ENCODE measurements at places on chromosomes 16 and 17. TPM values are rescaled to one million over a fixed set of nuclear protein-coding genes. Genes with fewer than 3 reads are reported as not detected.

GRCh38 chr17:39926588-39927100, 757 bp downstream of the ORMDL3 start:
- DNase-seq, result peak; percentile 86
- H3K27me3 ChIP-seq, result no peaks in the 10 kb centered on the region
- H3K27ac ChIP-seq, result peak overlapping the region; percentile 97
- peaks cover 56% of the 10 kb centered on the region for H3K4me1 ChIP-seq

CCDC200 gene
- not detected for total RNA-seq

UBE2Z gene
- total RNA-seq, result 91.3 TPM

DNA sequence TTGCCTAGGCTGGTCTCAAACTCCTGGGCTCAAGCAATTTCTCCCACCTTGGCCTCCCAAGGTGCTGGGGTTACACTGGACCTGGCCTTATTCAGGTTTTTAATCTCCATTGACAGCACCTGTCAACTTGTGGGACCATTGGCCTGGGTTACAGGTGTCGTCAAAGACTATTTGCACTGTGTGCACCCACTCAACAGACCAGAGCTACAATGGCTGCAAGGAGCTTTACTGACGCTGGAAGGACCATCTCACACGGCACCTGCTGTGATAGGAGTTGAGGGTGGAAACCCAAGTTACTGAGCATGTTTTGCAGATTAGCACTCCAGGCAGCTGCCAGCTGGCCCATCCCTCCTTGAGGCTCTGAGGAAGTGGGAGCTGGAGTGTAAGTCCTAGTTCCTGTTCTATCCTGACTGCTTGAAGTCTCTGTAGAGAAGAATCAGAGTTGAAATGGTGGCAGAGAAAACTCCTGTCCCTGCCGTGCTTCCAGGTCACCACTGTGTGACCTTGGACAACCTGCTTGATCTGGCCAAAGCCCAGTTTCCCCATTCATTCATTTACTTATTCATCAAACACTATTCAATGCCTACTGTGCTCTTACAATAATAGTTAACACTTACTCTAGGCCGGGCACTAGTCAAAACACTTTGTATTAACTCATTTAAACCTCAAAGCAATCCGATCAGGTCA, 42.4 kb upstream of the LONP2 start:
- no peak for DNase-seq
- H3K27me3 ChIP-seq, result no peaks in the 10 kb centered on the region
- no peaks in the 10 kb centered on the region for H3K4me1 ChIP-seq
- H3K27ac ChIP-seq, result no peak overlapping the region

DNA sequence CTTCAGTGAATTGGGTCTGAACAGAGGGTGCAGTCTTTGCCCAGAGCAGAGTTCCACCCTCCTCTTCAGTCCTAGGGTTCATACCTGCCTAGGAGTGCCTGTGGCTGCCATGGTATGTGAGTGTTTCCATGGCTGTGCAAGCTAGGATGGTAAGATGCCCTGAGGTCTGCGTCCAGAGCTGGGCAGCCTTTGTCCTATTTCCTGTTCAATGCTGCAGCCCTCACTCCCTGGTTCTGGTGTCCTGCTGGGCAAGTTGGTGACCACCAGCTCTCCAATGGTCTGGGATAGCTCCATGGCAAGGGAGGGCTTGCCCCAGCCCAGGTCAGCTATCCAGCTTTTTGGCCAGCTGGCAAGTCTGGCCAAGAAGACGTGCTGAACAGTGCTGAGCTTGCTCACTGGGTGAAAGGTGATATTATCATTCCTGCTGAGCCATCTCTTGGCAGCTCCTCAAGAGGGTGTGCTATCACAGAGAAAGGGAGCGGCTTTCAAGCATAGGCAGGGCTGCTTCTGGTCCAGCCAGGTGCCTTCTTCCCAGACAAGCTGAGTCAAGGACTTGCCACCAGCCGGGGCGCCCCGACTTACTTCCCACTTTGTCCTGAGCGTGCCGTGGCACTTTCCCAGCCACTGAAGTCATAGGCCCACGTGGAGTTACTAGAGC, 13.0 kb upstream of the NFATC3 start:
- peaks cover 41% of the 10 kb centered on the region for H3K36me3 ChIP-seq
- H3K4me3 ChIP-seq, result no peak overlapping the region
- peaks cover 11% of the 10 kb centered on the region for H3K4me1 ChIP-seq
- DNase-seq, result peak; percentile 81
- no peak overlapping the region for H3K27ac ChIP-seq
- H3K27me3 ChIP-seq, result no peaks in the 10 kb centered on the region

GRCh38 chr16:46914556-46915201, 30.5 kb downstream of the GPT2 start:
- no peak overlapping the region for H3K27ac ChIP-seq
- H3K4me1 ChIP-seq, result no peaks in the 10 kb centered on the region
- DNase-seq, result peak; percentile 75
- H3K4me3 ChIP-seq, result no peak overlapping the region

GNAO1 gene
- not detected for total RNA-seq

CDRT4 gene
- 2.7 TPM for total RNA-seq

DNA sequence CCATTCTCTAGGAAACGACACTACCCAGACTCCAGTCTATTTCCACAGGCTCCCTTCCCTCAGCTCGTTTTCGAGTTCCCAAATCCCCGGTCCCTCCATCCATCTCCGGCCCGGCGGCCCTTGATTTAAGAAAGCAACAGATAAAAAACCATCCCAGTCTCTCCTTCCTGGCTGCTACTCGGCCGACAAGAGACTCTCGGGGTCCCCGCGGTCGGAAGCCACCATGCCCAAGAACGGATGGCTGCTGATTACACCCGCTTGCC, 182 bp downstream of the RPL26 start:
- H3K36me3 ChIP-seq, result peaks cover 40% of the 10 kb centered on the region
- H3K27ac ChIP-seq, result peak overlapping the region; percentile 72
- peak overlapping the region; percentile 91 for H3K4me3 ChIP-seq
- H3K27me3 ChIP-seq, result no peaks in the 10 kb centered on the region
- no peak for DNase-seq

- H3K36me3 ChIP-seq, result peaks cover 9% of the 10 kb centered on the region
- no peaks in the 10 kb centered on the region for H3K27me3 ChIP-seq
- H3K4me3 ChIP-seq, result no peak overlapping the region
Observed at GRCh38 chr16:30090610-30091331, 953 bp downstream of the TBX6 start.

DNA sequence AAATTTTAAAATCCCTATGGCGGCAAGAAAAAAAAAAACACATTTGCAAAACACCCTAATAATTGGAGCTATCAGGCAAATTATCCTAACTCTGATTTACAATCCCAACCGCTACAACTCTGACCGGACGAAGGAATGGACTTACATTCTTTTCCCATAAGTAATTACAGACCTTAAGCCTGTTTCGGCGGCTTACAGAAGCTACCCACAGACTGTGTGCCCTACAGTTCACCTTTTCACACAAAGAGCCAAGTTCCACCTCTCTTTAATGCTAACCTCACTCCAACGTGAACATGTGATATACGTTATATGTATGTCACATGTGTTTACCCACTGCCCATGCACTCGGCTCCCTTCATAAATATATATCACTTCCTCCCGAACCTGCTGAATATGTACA, 8.7 kb upstream of the MEAK7 start:
- H3K4me1 ChIP-seq, result peaks cover 27% of the 10 kb centered on the region
- H3K4me3 ChIP-seq, result no peak overlapping the region
- no peak overlapping the region for H3K27ac ChIP-seq
- no peaks in the 10 kb centered on the region for H3K27me3 ChIP-seq

VASN gene
- total RNA-seq, result 217 TPM

DNA sequence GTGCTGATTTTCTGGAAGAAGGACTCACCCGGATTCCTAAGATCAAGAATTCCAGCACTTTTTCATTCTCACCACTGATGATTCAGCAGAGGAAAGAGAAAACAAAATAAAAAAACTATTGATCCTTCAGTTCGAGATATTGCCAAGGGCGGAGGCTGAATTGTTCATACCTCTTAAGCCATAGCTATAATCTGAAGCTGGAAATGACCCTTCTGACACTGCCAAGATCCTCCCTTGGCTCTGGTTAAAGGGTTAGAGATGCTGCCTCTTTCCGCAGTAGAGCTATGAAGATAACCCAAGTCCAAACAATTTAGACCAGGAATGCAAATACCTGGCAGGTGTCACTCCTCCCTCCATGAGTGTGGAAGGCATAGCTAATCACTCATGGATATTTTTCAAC, 73.0 kb downstream of the TMEM114 start:
- no peaks in the 10 kb centered on the region for H3K4me1 ChIP-seq
- H3K36me3 ChIP-seq, result no peaks in the 10 kb centered on the region
- no peak overlapping the region for H3K27ac ChIP-seq
- no peak overlapping the region for H3K4me3 ChIP-seq
- no peak for DNase-seq

GRCh38 chr17:38464251-38464722, 36.0 kb downstream of the ARHGAP23 start:
- H3K27me3 ChIP-seq, result no peaks in the 10 kb centered on the region
- H3K4me1 ChIP-seq, result peaks cover 28% of the 10 kb centered on the region
- peaks cover 62% of the 10 kb centered on the region for H3K36me3 ChIP-seq
- H3K27ac ChIP-seq, result peak overlapping the region; percentile 100
- H3K4me3 ChIP-seq, result peak overlapping the region; percentile 67

GRCh38 chr16:4272114-4272956, 488 bp downstream of the TFAP4 start:
- no peaks in the 10 kb centered on the region for H3K36me3 ChIP-seq
- H3K27ac ChIP-seq, result no peak overlapping the region
- peak overlapping the region; percentile 81 for H3K4me3 ChIP-seq
- peaks cover 9% of the 10 kb centered on the region for H3K4me1 ChIP-seq
- peak; percentile 96 for DNase-seq

- DNase-seq, result peak; percentile 95
- H3K36me3 ChIP-seq, result peaks cover 27% of the 10 kb centered on the region
- peak overlapping the region; percentile 99 for H3K4me3 ChIP-seq
- no peaks in the 10 kb centered on the region for H3K27me3 ChIP-seq
- peaks cover 32% of the 10 kb centered on the region for H3K4me1 ChIP-seq
Observed at GRCh38 chr17:7932949-7933348, 943 bp downstream of the CNTROB start.

DNA sequence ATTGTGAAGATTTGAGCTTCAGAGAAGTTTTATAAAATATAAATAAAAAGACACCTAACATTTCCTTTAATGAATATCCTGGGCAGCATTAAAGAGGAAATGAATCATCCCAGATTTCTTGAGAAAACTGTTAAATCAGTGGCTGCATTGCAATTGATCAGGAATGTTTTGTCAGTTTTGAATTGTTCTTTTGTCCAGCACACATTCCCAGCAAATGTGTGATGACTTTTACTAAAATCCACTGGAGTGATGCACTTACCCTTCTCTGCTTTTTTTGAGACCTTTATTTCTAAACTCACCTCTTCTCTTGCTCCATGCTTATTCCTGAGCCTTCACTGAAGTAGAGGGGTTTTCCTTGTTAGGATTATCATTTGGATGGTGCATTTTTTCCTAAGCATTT, 1307.2 kb downstream of the CDH8 start:
- H3K4me1 ChIP-seq, result no peaks in the 10 kb centered on the region
- no peaks in the 10 kb centered on the region for H3K27me3 ChIP-seq
- no peaks in the 10 kb centered on the region for H3K36me3 ChIP-seq
- DNase-seq, result no peak

- H3K27ac ChIP-seq, result no peak overlapping the region
- H3K27me3 ChIP-seq, result no peaks in the 10 kb centered on the region
- DNase-seq, result no peak
Observed at GRCh38 chr16:87409781-87410180, 17.6 kb downstream of the MAP1LC3B start.

DNA sequence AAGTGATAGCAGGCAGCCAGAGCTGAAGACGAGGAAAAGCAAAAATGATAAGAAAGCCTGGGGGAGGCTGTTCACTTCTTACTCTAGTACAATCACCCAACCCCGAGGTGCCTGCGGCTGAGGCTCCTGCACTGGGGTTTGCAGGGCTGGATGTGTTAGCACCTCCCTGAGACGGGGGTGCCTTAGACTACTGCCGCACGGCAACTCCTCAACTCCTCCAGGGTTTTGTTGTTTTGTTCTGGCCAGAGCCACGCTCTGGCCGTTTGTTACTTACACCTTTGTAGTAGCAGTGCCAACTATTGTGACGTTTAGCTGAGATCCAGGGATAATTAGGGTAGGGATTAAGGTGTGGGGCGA, 51.5 kb downstream of the LDHD start:
- no peak overlapping the region for H3K27ac ChIP-seq
- H3K27me3 ChIP-seq, result no peaks in the 10 kb centered on the region
- no peak overlapping the region for H3K4me3 ChIP-seq

DNA sequence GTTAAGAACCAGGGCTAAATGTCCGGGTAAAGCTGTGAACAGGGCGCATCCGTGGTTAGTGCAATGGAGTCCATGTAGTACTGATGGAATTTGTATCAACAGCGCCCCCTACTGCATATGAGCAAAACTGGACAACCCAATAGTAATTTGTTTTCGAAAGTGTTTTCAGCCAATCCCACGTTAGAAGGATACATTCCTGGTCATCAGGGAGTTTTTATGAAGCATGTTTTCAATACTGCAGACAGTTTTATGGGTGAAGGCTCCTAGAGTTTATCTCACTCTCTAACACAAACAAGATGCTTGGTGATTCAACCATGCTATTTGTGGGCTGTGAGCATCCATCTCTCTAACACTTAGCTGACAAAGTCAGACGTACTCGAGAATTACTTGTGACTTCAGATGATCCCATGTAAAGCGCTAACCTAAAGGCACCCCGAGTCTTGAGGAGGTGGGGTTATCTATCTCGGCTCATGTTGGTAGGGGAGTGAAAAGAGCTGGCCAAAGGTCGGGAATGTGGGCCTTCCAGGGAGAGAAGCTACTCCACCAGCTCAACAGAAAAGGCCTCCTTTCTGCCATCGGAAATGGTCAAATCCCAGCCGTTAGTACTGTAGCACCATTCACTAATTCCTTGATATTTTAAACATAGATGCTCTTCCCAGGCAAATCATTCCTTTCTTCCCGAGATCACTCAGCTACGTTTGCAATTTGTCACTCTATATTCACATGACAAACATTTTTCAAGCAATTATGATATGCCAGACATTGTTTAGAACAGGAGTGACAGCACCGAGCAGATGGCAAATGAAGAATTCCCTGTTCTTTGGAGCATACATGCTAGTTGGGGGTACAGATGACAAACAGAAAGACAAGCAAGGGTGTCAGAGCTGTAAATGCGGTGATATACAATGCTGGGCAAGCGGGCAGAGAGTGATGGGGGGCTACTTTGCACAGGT, 46.9 kb upstream of the HNF1B start:
- DNase-seq, result peak; percentile 88
- no peak overlapping the region for H3K4me3 ChIP-seq
- H3K27ac ChIP-seq, result no peak overlapping the region
- H3K36me3 ChIP-seq, result no peaks in the 10 kb centered on the region
- H3K27me3 ChIP-seq, result peaks cover 31% of the 10 kb centered on the region
- H3K4me1 ChIP-seq, result no peaks in the 10 kb centered on the region

Measured in osteoblast (primary cell).